ENCODE measurements at places on chromosomes 4 and X. TPM values are rescaled to one million over a fixed set of nuclear protein-coding genes. Genes with fewer than 3 reads are reported as not detected.

- DNase-seq: no peak
Measured at GRCh38 chrX:16619024-16619423, 30.9 kb upstream of the S100G start.

DNA sequence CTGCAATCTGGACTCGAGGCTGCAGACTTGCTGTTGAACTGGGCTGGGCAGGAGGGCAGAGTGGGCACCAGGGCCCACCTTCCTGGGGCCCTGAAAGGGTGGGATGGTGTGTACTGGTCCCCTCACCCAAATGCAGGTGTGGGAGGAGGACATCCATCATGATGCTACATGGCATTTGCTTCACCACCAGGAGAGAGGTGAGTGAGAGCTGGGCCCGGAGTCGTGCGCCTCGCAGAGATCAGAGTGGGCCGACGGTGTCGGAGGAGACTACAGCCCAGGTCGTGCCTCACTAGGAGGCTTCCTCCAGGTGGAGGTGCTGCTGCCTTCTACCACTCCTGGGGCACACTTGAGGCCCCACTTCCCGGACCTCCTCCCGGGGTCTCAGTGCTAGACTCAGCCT is 50.3 kb downstream of the SCML1 start:
- no peak for DNase-seq

The PNMA6A gene
- 5.4 TPM for total RNA-seq

DNA sequence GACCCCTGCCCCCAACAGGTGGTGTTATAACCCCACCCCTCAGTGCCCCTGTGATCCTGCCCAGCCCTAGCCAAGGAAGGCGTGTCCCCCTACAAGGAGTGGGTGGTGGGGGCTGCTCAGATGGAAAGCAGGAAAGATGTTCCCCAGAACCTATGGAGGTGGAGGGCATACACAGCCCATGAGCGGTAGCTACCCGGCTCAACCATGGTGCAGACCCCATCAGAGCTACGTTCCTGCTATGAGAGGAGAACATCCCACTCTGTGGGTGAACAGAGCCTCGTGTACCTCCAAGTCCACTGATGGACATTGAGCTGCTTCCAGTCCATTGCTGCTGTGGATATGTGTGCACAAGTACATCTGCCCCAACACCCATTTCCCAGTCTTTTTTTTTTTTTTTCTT is 71.1 kb downstream of the SHOX start:
- no peak for DNase-seq

The REPS2 gene
- 1.6 TPM for total RNA-seq

GRCh38 chrX:35842674-35843073 is 44.5 kb downstream of the MAGEB16 start:
- no peak for DNase-seq
